Endothelial cell of coronary artery (primary cell): ENCODE measurements at places on chromosomes 11 and 22. TPM values are rescaled to one million over a fixed set of nuclear protein-coding genes. Genes with fewer than 3 reads are reported as not detected.

CCDC73 gene
- not detected in 2 replicates for total RNA-seq

NRGN gene
- total RNA-seq = 1.3 and 1.6 TPM in 2 replicates

SAC3D1 gene
- 9.9 and 11.4 TPM in 2 replicates for total RNA-seq

PNPLA5 gene
- not detected in 2 replicates for total RNA-seq

OR4C6 gene
- not detected in 2 replicates for total RNA-seq

ISX gene
- not detected in 2 replicates for total RNA-seq

C11orf42 gene
- not detected in 2 replicates for total RNA-seq

SNX32 gene
- 0.36 and 0.38 TPM in 2 replicates for total RNA-seq

TRIM6 gene
- 0.81 and 1.2 TPM in 2 replicates for total RNA-seq

OR56A1 gene
- total RNA-seq = 0.19 TPM in 1 of 2 replicates, not detected in the other

OR52E8 gene
- total RNA-seq = not detected in 2 replicates

PPP2R5B gene
- total RNA-seq = 5.6 and 14.5 TPM in 2 replicates

CRYAB gene
- total RNA-seq = 0.18 and 5.7 TPM in 2 replicates

POU2AF1 gene
- not detected in 2 replicates for total RNA-seq

JHY gene
- 0.81 and 1.0 TPM in 2 replicates for total RNA-seq
